ENCODE measurements at places on chromosomes 1 and 21. TPM values are rescaled to one million over a fixed set of nuclear protein-coding genes. Genes with fewer than 3 reads are reported as not detected.

- DNase-seq, result no peak
Observed at GRCh38 chr21:34977333-34977732, 71.8 kb downstream of the RUNX1 start.

- no peak for DNase-seq
Observed at GRCh38 chr1:162141281-162142054, 72.0 kb downstream of the NOS1AP start.

DNA sequence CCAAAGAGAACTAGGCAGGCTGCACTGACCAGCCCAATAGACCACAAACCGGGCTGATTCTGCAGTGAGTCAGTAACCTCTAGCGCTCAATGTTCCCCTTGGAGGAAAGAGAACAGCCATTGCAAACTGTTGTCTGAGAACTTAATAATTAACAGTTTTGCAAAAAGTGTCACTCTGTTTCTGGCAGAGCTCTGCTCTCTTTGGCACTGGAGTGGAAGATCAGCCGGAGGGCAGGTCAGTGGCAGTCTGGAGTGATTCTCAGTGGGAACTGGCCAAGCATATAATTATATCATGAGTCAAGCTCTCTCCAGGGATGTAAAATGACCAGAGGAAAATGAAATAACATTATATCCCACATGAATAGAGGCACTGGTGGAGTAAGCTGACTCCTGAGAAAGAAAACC lies 238.3 kb downstream of the HLX start:
- DNase-seq, result no peak

DNA sequence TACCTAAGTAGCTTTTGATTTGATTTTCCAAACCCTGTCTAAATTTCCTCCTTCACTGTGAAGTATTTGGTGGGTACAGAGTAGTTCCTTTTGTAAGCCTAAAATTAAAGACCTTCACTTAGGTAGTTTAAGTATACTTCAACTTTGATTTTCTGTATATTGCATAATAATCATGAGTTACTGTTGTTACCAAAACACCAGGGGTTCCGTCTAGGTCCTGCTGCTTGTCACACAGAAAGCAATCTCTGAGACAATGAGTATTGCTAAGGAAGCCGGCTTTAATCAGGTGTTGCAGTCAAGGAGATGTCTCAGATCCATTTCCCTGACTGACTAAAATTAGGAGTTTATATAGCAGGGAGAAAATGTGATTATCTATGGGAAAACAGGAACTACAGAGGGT lies 15.3 kb downstream of the RPS6KC1 start:
- no peak for DNase-seq

DNA sequence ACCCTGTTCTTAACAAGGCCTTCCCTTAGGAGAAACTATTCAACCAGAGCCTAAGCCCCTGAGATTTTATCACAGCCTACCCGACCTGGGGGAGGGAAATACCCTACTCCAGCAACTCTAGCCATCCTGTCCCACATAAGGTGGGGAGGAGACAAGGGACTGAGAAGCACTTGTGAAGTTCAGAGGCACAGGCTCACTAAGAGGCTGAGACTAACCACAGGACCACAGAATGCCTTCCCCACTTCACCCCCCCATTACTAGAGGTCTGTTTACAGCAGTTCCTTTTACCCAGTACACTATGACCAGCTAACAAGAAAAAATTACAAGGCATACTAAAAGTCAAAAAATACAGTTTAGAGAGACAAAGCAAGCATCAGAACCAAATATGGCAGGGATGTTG lies 86.8 kb downstream of the TEX35 start:
- no peak for DNase-seq

- no peak for DNase-seq
Observed at GRCh38 chr1:201586806-201587205, 47.9 kb downstream of the NAV1 start.

- no peak for DNase-seq
Observed at GRCh38 chr1:192916021-192916420, 107.2 kb downstream of the RGS2 start.

GRCh38 chr21:46304955-46305354 lies 18.7 kb downstream of the C21orf58 start:
- no peak for DNase-seq

DNA sequence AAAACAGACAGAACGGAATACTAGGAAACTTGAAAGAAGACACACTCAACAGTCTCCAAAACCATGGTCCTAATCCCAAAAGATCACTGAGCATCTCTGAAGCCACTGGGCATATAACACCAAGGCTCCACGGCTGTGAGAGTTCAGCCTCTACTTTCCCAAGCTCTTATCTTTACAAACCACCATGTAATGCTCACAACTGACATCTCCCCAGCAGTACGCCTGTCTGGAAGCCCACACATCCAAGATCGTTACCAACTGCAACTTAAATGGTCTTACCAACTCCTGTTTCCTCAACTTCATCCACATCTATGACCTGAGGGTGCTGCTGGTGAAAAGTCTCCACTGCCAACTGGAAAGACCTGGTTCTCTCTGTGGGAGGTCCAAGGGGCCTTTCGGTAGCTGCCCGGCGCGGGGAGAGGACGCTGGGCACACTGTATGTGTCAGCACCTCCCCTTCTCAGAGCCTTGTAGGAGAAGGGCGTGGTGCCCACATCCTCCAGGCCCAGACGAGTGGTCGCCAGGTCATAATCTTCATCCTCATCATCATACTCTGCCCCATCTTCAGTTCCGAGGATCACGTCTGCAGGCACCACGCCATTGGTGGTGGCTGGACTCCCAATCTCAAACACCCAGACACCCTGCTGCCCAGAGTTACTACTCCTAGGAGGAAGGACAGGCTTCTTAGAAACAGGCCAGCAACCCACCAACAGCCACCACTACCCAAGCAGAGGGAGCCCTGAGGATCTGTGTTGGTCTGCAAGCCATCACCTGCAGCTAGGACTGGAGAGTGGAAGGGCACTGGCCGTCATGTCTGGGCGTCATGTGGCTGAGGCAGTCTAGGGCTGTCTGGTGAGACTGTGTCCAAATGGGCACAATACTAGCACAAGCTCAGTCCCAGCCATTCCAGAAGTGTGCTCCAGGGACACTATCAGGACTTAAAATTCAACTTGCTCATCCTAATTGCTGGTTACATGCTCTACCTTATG lies 23.0 kb downstream of the NID1 start:
- DNase-seq, result no peak

- peak; percentile 90 for DNase-seq
Observed at GRCh38 chr1:218557731-218558130, 212.6 kb downstream of the TGFB2 start.

DNA sequence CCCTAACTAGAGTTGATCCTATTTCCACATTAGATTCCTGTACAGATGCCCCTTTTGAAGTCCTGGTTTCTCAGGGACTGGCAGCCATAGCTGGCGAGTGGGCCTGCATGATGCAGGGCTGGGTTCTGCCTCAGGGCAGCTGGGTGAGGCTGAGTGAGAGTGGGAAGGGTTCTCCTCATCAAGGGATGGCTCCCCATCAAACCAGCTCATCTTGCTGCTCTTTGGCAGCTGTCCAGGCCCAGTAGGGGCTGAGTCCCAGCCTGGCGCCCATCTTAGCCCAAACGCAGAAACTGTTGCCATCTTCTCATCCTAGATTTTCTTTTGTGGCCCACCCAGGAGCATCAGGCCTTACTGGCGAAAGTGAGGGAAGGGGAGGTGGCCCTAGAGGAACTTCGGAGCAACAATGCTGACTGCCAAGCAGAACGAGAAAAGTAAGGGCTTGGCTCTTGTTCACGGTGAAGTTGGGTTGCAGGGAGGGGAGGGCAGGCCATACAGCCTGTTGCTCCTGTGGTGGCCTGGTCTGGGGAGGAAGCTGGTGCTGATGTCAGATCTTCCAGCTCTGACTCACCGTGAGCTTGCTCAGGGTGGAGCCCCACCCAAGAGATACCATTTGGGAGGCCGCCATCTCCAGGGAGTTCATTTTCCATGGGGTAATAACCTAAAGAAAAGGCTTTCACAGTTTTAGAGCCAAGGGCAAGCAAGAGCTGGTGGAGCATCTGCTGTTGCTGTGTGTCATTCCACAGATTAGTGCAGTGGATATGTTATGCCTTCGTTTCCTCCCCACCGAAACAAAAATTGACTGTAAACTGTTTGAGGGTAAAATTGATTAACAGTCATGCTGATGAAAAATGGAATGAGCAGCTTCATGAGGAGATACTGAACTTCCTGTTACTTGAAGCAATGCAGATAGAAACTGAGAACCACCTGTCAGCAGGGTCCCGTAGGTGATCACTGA lies 34.7 kb downstream of the TUFT1 start:
- DNase-seq, result no peak

DNA sequence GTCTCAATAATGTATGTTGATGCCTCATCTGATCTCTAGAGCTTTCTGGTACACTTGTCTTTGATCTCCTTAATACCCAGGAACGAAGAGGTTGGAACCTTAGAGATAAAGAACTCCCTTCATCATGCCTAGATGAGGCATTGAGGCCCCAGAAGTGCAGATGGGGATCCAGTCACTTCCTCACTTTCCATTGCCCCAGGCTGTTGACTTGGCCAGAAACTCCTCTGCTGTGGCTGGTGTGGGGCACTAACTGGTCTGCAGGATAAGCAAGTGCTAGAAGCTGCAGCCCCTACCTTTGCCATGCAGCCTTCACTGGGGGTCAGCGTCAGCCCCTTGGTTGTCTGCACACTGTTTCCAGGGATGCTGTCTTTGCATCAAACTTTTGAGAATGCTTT lies 49.9 kb downstream of the STUM start:
- DNase-seq, result no peak

GRCh38 chr1:17881761-17882160 lies 126.6 kb downstream of the ACTL8 start:
- DNase-seq, result no peak

DNA sequence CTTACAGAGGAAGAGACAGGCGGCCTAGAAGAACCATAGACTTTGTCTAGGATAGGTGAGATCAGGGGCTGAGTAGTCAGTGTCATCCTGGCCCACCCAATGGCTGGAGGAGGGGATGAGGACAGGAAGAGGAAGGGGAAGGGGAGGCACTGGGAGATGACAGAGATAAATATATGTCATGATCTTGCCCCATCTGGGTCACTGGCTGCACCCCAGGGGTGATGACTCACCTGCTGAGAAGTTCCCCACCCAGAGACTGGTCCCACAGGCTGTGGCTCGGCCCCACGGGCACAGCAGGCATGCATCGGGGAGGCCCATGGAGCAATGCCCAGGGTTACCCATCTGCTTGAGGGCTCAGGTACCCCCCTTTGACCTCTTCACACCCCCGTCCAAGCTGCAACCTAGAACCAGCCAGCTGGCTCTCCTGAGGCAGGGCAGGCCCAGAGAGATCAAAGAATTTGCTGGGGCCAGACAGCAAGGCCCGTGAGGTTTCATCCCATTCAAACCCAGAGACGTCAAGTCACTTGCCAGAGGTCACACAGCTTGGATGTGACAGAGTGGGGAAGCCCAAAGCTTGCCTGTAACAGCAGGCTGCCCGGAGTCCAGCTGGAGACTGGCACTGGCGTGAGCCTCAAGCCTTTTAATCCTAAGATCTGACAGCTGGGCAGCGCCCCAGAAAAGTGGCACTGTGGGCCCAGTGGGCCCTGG lies 34.7 kb upstream of the CASZ1 start:
- no peak for DNase-seq

DNA sequence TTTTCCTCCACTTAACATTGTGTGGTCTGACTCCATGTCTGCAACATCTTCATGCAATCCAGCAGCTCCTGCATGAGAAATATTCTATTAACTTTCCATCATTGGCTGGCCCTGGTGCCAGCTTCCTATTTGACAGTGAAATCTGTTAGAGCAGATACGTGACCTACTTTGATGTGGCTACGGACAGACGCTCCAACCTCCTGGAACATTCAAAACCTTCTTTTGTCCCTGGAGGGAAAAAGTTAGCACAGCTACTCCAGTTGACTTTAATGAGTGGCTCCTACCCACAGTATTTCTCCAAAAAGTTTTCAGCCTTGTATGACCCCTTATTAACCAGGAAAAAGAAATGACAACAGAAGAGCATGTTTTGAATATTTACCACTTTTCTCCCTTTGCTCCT lies 22.0 kb downstream of the PRAMEF20 start:
- DNase-seq, result no peak

GRCh38 chr1:202568410-202568809 lies 141.8 kb downstream of the SYT2 start:
- no peak for DNase-seq

DNA sequence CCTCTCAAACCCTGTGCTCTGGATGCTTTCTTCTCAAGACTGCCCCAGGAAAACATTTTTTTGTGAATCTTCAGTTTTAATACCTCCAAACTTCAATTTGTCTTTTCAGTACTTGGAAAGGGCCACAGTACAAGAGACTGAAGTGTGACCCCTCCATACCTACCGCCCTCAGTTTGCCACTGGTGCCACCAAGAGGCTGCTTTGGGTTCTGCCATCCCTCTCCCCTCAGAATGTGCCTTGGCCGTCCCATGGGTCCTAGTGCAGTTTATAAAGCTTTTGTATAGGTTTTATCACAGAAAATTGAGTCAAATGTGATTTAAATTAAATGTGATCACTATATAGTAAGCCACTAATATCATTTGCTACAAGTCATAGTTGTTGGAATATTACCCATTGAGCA lies 60.8 kb upstream of the PGD start:
- DNase-seq, result no peak

DNA sequence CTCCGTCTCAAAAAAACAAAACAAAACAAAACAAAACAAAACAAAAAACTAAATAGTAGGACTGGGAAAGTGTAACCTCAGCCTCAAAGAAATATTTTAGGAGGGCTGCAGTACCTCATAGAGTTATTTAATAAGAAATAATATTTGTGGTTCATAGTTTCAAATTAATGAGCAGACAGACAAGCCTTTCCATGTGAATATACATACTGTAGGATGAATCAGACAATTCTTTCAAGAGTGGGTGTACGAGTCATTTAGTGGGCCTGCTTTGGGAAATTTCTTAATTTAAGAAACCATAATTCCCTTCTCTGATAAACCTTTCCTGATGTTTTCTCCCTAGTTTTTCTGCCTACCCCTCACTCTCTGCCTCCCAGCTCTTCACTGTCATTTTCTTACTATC lies 52.5 kb downstream of the CDC14A start:
- no peak for DNase-seq

GRCh38 chr1:10374442-10374860 lies 24.4 kb upstream of the PGD start:
- no peak for DNase-seq

- no peak for DNase-seq
Observed at GRCh38 chr1:244092293-244092963, 41.3 kb downstream of the ZBTB18 start.

- no peak for DNase-seq
Observed at GRCh38 chr1:88060750-88061491, 623.2 kb upstream of the PKN2 start.

- DNase-seq, result no peak
Observed at GRCh38 chr1:231750296-231750695, 123.7 kb downstream of the DISC1 start.

Gene LRP8
- 18.2 TPM for total RNA-seq

Gene PLA2G2A
- not detected for total RNA-seq

Gene CD84
- total RNA-seq, result not detected

Gene PODN
- 0.24 TPM for total RNA-seq

Gene ALPL
- 5.9 TPM for total RNA-seq

Gene GSTM1
- total RNA-seq, result 9.3 TPM

Gene UTS2
- not detected for total RNA-seq

Gene HCRTR1
- total RNA-seq, result 0.58 TPM

Gene SIM2
- 1.7 TPM for total RNA-seq

Gene ELF3
- total RNA-seq, result 0.58 TPM

Gene JAM2
- total RNA-seq, result 8.5 TPM

Gene HAO2
- total RNA-seq, result not detected

Gene GUCA2A
- total RNA-seq, result not detected

Gene SLC6A17
- 0.12 TPM for total RNA-seq

Gene CCDC30
- total RNA-seq, result 0.34 TPM

Gene CFAP107
- not detected for total RNA-seq

Gene VWA5B1
- total RNA-seq, result not detected
